ENCODE measurements at places on chromosomes 6 and 20. TPM values are rescaled to one million over a fixed set of nuclear protein-coding genes. Genes with fewer than 3 reads are reported as not detected.

- H3K27me3 ChIP-seq = no peaks in the 10 kb centered on the region
- DNase-seq = no peak
- peaks cover 13% of the 10 kb centered on the region for H3K4me1 ChIP-seq
- H3K27ac ChIP-seq = no peak overlapping the region
These were observed 26.5 kb upstream of the ZFAND3 start for GRCh38 chr6:37793067-37793466.

DNA sequence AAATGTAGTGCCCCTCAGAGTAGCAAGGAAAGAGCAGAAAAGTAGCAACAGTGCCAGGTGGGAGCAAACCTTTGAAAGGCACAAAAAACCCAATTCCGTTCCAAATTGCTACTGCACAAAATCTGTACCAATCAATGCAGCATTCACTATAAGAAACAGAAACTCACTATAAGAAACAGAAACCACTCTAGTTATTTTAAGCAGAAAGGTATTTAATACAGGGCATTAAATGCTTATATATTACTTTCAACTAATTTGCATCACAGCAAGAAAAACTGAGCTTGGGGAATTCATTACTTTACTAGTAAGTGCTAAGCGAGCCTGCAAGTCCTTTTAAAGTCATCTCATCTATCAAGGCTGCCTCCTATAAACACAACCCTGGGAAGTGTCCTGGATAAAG, 116.5 kb upstream of the OLIG3 start:
- no peaks in the 10 kb centered on the region for H3K4me1 ChIP-seq
- no peaks in the 10 kb centered on the region for H3K36me3 ChIP-seq
- DNase-seq = no peak
- H3K27me3 ChIP-seq = no peaks in the 10 kb centered on the region
- H3K27ac ChIP-seq = no peak overlapping the region

GRCh38 chr6:107443608-107444267, 15.6 kb downstream of the PDSS2 start:
- H3K27me3 ChIP-seq = no peaks in the 10 kb centered on the region
- H3K27ac ChIP-seq = no peak overlapping the region
- no peaks in the 10 kb centered on the region for H3K36me3 ChIP-seq
- peak; percentile 51 for DNase-seq
- H3K4me1 ChIP-seq = peaks cover 3% of the 10 kb centered on the region

- H3K27ac ChIP-seq = no peak overlapping the region
- H3K27me3 ChIP-seq = peaks cover 15% of the 10 kb centered on the region
- H3K4me1 ChIP-seq = no peaks in the 10 kb centered on the region
- peak; percentile 34 for DNase-seq
- H3K36me3 ChIP-seq = no peaks in the 10 kb centered on the region
- peak overlapping the region; percentile 53 for H3K4me3 ChIP-seq
These were observed 72.7 kb downstream of the SOX4 start for GRCh38 chr6:21666201-21666691.

GRCh38 chr20:32231847-32232246, 24.2 kb downstream of the POFUT1 start:
- no peaks in the 10 kb centered on the region for H3K4me1 ChIP-seq
- peaks cover 21% of the 10 kb centered on the region for H3K36me3 ChIP-seq
- no peak overlapping the region for H3K4me3 ChIP-seq
- no peak for DNase-seq

DNA sequence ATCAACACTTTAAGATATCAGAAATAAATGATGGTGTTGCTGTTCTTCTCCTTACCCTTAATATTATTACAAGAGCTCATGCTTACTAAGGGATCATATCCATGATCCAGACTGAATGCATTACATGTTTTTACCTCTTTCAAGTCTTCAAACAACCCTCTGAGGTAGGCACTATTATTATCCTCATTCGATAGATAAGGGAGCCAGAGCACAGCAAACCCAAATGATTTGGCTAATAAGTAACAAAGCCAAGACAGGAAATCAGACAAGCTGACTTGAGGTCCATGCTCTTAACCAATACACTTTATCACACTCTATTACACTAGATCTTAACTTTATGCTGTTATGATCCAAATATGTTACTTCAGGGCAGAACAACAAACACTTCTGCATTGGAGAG, 145.9 kb downstream of the RALGAPA2 start:
- H3K36me3 ChIP-seq = no peaks in the 10 kb centered on the region
- no peak overlapping the region for H3K4me3 ChIP-seq
- no peak overlapping the region for H3K27ac ChIP-seq
- H3K4me1 ChIP-seq = no peaks in the 10 kb centered on the region
- H3K27me3 ChIP-seq = no peaks in the 10 kb centered on the region
- no peak for DNase-seq

- H3K4me1 ChIP-seq = peaks cover 4% of the 10 kb centered on the region
- H3K27me3 ChIP-seq = no peaks in the 10 kb centered on the region
- H3K36me3 ChIP-seq = no peaks in the 10 kb centered on the region
- DNase-seq = peak; percentile 30
- no peak overlapping the region for H3K27ac ChIP-seq
- H3K4me3 ChIP-seq = no peak overlapping the region
These were observed 54.3 kb upstream of the NFATC2 start for GRCh38 chr20:51596668-51597388.

DNA sequence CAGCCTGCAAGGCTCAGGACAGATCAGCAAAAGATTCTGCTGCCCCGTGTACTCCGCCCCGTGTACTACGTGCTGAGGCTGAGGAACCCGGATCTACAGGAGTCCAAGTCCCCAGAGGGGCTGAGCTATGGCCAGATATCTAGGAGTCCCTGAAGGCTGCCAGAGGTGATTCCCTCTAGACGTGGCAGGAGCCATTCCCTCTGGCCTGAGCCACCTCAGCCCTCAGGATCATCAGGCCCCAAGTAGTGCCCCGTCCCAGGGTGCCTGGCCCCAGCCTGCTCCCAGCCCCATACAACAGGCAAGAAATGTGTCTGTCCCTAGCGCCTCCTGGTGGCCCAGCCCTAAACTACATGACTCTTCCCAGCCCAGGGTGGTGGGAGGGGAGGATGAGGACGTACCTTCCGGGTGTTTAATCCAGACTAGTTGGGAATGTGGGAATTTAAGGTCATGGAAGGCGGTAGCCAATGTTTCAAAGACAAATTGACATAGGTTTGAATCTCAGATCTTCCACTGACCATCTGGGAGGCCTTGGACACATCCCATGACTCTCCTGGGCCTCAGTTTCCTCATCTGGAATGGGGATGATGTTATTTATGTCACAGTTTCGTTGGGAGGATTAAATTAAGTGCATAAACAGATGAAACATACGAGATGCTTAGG, 49.4 kb upstream of the PTPN1 start:
- peaks cover 5% of the 10 kb centered on the region for H3K4me1 ChIP-seq
- peak overlapping the region; percentile 45 for H3K27ac ChIP-seq
- no peaks in the 10 kb centered on the region for H3K36me3 ChIP-seq
- peak; percentile 59 for DNase-seq

GRCh38 chr6:72371473-72371872, 250.4 kb upstream of the KCNQ5 start:
- no peaks in the 10 kb centered on the region for H3K36me3 ChIP-seq
- no peak overlapping the region for H3K27ac ChIP-seq
- H3K4me3 ChIP-seq = no peak overlapping the region
- H3K4me1 ChIP-seq = no peaks in the 10 kb centered on the region

The AGER gene
- total RNA-seq = 0.50 TPM

The ORC3 gene
- total RNA-seq = 23.8 TPM

The CD93 gene
- total RNA-seq = under 0.01 TPM

The NQO2 gene
- 18.7 TPM for total RNA-seq

The DOK5 gene
- 16.9 TPM for total RNA-seq

The KCNK16 gene
- total RNA-seq = not detected
